Left ventricle myocardium inferior (tissue), 1 donor: ENCODE measurements at places on chromosomes 16 and 17.

DNA sequence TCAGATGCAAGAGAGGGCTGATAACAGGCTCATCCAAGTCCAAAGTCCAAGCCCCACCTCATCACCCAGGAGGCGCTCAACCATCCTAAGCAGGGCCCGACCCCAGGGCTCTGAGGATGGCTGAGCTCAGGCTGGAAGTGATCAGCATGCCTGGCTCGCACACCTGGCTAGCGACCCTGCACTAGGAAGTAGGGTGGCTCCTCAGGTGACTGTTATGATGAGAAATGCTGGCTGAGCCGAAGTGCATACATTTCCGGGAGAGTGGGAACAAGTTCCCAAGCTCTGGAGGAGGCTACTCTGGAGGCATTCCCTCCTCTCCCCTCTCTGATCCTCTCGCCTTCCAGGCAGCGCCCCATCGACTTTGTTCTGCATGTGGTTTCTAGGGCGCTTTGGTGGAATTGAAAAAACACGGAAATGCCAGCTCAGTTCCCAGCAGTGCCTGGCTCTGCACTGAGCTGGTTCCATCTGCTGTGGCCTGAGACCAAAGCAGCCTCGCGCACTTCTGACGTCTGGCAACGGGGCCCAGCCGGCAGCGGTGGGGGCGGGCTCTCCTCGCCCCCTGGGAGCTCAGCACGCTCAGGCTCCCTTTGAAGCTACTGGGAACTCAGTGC lies 130.3 kb downstream of the IRF8 start:
- peak; percentile 38 for DNase-seq

DNA sequence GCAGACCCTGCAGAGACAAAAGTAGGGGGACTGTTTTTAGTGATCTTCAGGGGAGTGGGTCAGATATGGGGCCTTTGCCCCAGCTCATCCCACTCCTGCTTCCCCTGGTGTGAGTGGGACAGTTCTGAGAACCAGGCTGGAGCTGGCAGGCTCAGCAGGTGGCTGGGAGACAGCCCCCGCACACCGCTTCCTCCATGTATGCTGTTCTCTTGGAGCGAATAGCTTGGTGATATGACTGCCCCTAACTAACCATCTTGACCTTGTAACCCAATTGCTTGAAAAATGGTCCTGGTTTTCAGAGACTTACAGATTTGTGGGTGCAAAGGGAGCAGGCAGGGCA lies 61.5 kb downstream of the PRMT7 start:
- DNase-seq: no peak

DNA sequence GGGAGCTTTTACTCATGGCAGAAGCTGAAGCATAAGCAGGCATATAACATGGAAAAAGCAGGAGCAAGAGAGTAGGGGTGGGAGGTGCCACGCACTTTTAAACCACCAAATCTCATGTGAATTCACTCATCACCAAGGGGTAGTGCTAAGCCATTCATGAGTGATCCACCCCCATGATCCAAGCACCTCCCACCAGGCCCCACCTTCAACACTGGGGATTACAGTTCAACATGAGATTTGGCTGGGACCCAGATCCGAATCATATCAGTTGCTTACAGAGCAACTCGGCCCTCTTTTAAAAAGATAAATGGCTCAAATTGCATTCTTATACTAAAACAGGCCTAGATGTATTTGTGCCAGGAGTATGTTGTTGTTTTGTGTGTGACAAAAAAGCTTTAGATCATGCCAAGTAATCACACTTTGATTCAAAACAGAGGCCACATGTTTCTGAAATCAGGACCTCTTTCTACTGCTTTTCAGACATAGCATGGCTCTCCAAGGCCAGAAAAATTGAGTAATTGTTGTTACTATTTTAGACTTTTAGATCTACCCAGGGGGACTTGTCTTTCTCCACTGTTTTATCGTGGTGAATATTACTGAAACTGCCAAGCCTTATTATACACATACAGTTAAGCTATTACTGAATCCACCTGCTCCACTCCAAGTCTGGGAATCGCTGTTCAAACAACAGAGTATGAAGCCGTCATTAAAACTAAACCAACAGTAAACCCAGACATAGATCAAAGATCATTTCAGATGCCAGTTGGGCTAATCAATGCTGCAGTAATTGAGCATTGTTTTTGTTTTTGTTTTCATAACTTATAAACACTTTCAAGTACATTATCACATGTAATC lies 163.3 kb downstream of the KCNJ2 start:
- DNase-seq: no peak

- no peak for DNase-seq
Observed at GRCh38 chr16:60748366-60748765, 1287.9 kb downstream of the CDH8 start.

GRCh38 chr17:69390795-69391501 lies 23.5 kb upstream of the MAP2K6 start:
- DNase-seq: no peak

DNA sequence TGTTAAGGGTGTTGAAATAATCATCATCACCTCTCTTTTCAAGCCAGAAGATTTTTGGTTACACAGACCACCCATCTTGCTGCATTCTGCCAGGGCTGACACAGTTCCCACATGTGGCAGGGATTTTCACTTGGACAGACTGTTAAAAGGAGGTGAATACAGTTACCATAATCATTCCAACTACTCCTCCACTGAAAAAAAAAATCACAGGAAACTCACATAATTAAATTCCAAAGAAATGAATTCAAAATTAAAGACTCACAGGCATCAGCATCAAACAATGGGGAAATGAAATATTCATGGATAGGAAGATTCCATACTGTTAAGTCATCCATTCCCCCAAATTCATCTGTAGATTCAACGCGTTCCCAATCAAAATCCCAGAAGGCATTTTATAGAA lies 209.4 kb downstream of the MRTFB start:
- DNase-seq: no peak

DNA sequence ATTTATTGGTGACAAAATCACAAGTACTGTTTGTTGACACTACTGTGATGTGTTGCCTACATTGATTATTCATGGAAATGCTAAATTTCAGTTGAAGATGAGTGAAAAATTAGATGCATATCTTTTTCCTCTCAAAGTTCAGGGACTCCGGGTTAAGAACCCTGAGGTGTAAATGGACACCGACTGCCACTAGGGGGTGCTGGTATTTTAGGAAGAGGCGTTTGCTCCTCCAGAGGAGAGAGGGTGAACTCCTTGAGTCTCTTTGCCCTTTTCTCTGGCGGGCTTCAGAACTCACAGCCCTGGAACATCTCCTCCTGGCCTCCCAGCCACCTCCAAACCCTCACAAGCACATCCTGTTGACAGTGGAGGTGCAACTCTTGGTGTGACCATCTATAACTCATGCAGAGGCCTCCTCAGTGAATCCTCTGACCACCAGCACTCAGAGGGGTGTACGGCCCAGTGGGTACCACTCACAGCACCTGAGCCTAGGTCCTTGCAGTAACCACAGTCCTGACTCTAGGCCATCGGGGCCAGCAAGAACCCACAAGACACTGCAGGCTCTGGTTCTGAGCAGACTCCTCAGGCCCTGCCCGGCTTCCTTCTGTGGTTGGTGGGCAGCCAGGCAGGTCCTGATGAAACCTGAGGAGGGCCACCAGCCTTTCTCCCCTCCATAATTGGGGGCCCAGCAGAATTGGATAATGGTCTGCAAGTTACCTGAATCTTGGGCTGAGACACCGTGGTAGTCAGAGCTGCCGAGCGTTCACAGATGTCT lies 26.2 kb upstream of the PIK3R5 start:
- DNase-seq: peak; percentile 29

DNA sequence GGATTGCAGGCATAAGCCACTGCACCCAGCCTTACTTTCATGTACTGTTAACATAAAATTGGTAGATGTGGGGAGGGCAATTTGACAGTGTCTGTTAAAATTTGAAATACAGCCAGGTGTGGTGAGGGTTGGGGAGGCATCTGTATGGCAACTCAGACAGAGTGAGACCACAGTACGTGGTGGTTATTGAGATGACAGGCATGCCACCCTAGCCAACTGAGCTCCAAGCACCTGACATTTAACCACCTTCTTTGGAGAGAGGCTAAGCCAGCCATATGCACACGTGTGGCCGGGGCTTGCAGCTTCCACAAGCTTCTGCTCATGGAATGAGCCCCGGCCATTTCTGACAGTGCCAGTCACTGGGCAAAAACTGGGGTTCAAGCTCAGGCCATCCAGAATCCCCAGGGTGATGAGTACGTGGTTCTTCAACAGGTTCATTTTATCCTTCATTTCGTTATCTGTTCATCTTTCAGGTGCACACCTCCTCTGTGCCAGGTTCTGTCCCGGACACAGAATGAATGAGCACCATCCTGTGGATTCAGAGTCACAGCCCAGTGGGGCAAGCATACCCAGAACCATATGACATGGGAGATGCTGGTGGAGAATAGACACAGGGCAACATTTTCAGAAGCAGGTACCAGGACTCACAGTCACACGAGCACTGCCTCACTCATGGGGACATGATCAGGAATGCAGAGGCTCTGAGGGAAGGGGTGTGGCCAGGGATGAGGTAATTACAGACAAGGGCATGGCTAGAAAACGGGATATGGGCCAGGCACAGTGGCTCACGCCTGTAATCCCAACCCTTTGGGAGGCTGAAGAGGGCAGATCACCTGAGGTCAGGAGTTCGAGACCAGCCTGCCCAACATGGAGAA lies 36.2 kb downstream of the C16orf82 start:
- no peak for DNase-seq

DNA sequence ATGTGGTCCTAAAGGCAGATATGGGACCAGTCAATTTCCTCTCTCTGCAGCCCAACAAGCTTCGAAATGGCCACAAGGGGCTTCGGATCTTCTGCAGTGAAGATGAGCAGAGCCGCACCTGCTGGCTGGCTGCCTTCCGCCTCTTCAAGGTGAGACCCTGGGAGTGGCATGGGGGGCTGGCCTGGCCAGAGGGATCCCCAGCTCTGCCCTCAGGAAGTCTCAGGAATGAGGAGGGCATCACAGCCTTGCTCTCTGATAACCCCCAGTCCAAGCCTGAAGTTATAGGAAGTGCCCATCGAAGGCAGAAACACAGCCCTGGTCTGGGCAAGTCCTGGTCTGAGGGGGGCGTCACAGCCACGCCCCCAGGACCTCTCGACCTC lies 7.1 kb downstream of the GRB7 start:
- DNase-seq: no peak
